ENCODE measurements at places on chromosomes 3 and 15.

GRCh38 chr3:108441071-108441507, 69.3 kb downstream of the MYH15 start:
- no peak for DNase-seq

- peak; percentile 44 for DNase-seq
Observed at GRCh38 chr3:8450618-8451017, 51.0 kb upstream of the LMCD1 start.

GRCh38 chr15:55197362-55197705, 593 bp upstream of the RSL24D1 start:
- no peak for DNase-seq

DNA sequence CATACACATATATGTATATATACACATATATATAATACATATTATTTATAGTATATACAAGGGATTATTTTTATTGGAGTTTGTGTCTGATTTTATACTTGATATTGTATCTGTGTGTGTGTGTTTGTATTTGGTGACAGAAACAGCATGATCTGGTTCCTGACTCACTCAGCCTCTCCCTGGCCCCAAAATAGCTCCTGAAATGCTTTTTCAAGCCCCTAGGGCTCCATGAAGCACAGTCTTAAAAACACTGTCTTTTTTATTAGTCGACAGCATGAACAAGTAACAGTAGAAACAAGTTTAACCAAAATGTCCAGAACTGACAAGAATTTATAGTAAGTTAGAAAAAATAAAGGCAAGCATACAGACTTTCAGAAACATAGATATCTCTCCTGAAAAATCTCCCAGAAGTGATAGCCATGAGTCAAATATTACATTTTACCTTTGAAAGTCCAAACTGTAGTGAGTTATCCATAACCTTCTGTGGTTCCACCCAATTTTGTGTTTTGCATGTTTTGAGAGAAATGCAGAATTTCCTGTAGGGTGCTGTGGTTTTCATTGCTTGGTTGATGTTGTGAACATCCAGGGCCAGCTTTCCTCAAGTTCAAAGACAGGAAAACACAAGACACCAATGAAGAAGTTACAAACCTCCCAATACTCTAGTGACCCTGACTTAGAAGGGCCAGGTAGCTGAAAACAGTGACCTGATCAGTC, 98.5 kb upstream of the CCDC80 start:
- peak; percentile 4 for DNase-seq

DNA sequence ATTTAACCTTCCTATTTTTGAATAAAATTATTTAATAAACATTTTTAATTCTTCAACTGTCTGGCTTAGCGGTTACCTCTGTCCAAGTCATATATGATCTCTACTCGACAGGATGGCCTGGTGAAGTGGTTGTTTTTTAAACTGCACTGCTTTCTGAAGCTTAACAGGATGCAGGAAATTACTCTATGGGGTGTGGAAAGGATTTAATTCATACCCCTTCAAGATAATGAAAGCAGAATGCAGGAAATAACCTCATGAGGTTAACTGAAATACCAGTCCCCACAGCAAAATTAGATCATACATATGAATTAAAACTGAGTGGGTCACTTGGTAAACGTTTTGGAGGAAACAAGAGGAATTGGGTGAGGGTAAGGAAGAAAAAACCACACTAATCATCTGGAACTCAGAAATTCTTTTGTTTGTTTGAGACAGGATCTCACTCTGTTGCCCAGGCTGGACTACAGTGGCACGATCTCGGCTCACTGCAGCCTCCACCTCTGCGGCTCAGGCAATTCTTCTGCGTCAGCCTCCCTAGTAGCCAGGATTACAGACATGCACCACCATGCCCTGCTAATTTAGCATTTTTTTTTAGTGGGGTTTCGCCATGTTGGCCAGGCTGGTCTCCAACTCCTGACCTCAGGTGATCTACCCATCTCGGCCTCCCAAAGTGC, 50.1 kb downstream of the LYSMD4 start:
- DNase-seq, result no peak

DNA sequence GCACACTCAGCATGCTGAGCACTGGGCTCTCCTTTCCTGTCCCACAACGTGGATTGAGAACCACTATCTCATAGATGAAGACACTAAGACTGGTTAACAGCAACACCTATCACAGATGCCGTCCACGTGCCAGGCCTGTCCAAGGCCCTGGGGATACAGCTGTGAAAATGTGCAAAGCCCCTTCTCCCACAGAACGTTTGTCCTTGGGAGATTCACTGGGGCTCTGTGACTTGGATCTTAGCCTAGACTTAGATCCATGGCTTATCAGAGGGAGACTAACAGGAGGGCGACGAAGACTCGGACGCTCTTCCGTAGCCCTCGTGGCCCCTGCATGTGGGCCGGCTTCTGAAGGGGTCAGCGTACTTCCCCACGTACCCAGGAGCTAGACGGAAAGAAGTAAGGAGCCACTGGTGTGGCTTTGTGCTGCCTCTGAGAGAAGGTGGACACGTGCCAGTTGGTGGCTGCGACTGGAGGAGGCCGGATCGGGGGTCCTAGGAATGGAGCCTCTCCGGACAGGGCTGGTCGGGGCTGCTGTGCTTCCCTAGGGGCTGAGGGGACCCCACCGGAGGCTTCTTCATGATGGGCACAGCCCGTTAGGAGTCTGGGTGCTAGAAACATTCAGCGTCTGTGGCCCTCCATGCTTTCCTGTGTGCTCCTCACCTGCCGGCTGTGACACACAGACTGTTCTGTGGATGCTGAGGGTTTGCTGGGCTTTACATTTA, 964 bp downstream of the NRROS start:
- DNase-seq, result no peak

DNA sequence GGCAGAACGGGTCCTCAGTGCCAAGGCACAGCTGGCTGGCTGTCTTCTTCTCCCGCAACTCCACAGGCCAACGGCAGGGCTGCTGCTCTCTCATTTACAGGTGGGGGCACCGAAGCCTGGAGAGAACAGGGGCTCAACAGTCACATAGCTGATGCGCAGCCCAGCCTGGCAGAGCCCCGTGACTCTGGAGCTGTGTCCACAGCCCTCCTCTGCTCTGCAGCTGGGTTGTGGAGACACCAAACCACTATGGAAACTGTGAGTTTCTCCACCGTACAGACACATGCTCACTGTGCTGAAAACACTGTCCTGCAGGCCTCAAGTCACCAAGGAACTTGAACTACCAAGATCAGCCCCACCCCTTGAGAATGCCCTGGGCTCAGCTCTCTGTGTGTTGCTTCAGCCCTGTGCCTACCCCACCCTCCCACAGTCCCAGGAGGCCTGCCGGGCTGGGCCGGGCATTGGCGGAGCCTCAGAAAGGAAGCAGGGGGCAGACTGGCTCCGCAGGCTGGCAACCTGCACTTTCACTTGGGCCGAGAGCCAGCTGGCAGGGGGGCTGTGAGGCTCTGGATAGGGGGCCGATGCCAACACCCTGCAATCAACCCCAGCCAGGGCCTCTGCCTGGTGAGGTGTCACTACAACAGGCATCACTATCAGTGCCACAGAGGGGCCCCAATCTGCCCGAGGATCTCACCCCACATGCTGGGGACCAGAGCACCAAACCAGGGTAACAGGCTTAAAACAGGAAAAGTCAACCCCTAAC, 113.7 kb upstream of the RPL32 start:
- no peak for DNase-seq

DNA sequence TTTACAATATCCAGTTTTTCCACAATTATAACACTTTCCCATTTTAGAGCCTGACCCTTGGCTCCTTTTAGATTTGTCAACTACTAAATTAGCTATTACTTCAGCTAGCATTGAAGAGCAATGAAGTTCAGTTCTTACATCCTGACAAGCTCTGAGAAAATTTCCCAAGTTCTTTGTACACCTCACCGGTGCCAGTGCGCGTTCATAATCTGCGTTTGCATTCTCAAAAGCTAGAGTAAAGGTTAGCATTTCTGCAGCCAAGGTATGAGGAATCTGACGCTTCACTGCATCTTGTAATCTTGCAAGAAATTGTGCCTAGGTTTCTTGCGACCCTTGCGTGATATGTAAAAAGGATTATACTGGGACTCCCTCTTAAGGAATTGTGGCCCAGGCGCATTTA, 25.2 kb upstream of the XCR1 start:
- DNase-seq, result no peak

GRCh38 chr3:67515778-67516177, 138.6 kb downstream of the SUCLG2 start:
- no peak for DNase-seq

DNA sequence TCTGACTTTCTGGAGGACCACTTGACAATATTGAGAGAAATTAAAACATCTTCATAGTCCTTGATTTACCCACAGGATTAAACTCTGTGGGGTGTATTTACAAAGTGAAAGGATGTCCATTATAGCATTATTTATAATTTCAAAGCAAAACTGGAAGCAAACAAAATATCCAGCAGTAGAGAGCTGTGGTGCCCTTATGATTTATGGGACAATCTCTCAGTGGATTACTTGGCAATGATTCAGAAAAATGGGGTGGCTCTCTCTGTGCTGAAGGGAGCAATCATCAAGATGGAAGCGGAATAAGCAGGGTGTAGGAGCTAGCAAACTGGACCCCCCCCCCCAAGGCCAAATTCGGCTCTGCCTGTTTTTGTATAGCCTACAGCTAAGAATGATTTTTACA, 9.0 kb downstream of the PPCDC start:
- DNase-seq, result no peak

DNA sequence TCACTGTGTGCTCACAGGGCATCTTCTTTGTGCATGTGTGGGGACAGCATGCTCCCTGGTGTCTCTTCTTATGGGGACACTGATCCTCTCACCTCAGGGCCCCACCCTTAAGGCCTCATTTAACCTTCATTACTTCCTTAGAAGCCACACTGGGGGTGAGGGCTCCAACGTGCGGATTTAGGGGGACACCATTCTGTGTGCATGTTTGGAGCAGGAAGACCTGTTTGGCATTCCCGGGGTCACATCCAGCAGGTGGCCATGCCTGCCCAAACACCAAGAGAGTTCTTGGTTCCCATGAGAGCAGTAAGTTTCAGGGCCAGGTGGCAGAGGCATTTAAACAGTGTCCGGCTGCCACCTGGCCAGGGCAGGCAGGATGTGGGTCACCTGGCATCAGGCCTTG, 24.8 kb downstream of the PRR20G start:
- no peak for DNase-seq

GRCh38 chr15:29528276-29528675, 258.7 kb upstream of the NSMCE3 start:
- no peak for DNase-seq

DNA sequence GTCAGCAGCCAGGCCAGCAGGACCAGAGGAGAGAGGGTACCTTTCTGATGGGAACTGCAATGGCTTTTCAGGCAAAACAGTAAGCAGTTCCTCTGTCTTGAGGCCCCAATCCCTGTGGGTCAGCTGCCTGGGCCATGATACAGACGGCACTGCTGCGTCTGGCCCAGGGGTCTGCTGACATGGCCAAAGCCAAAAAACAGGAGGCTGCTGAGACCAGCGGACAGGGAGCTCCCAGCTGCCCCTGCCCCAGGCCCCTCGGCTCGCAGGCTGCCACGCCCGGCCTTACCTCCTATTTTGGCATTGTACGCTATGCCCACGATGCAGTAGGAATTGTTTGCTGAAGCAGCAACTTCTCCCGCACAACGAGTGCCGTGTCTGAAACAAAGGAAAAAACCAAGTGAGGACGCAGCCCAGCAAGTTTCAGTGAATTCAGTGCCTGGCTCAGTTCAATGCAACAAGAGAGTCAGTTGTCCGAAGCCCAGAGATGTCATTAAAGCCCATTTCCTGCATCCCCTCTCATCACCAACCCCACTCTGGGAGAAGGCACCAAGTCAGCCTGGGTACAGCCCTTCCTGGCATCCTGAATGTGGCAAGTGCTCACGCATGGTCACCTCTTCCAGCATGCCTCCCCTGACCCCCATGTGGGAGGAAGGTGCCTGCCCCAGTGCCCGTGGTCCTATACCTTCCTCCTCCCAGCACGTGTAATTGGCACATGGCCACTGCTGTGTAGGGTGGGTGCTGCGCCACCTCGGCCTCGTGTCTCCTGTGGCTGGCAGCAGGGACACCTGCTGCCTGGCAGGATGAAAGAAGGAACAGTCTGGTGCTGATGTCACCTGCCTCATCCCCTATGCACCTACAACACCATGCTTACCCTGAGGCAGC, 61.7 kb downstream of the PCSK6 start:
- DNase-seq, result no peak

- no peak for DNase-seq
Observed at GRCh38 chr3:30605005-30605404, 1.4 kb upstream of the TGFBR2 start.

- DNase-seq, result peak; percentile 40
Observed at GRCh38 chr3:48013288-48013980, 2.8 kb downstream of the MAP4 start.

- DNase-seq, result no peak
Observed at GRCh38 chr3:87489892-87490291, 213.5 kb upstream of the POU1F1 start.

GRCh38 chr3:111936191-111936841, 42.5 kb upstream of the ABHD10 start:
- DNase-seq, result no peak

DNA sequence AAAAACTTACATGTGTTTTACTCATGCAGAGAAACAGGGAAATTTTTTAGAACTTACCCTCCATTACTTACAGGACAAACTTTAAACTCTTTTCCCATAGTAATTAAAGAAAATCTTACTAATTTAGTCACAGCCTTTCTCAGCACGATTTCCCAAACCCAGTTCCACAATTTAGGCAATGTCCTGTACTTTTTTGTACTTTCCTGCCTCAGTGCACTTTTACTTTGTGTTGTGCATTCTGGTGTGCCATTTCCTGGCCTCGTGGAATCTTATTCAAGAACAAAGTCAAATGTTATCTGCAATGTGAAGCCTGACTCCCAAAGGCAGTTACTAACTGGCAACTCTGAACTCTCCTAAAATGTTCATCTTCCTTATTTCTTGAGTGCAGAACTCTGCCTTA, 1.9 kb downstream of the SLC33A1 start:
- no peak for DNase-seq

- DNase-seq, result no peak
Observed at GRCh38 chr3:178465260-178466180, 70.7 kb upstream of the KCNMB2 start.

GRCh38 chr3:12588039-12589009, 31.4 kb downstream of the MKRN2 start:
- DNase-seq, result no peak

DNA sequence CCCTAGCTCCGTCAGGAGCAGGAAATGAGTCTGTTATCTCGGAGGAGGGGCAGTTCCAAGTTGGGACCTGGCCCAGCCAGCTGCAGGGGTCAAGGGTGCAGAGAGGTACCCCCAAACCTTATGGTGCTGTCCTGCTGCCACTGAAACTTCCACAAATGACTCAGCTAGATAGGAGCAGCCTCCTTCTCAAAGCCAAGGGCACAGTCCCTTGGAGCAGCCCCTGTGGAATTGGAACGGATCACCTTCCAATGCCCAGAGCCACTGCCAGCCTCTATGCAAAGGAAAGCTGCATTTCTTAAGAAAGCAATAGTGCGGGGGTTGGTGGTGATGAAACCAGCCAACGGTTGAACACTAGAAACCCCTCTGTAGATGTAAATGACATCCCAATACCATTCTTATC, 19.6 kb upstream of the LRRK1 start:
- no peak for DNase-seq

DNA sequence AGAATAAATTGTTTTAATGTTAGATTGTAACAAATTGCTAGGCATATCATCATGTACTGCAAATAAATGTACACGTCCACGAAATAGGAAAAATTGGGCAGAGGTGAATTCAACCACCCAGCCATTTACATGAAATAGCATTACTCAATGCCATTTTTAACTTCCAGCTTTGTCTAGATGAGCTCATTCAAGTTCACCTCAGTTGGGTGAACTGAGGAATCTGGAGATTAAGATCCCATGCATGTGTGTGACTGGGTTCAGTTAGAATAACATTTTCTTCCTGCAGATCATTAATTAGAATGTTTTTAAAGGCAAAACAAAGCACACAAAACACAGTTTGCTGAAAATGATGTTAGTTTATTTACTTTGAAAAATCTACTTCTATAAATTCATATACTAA, 767.8 kb upstream of the GOLIM4 start:
- DNase-seq, result no peak
